ENCODE measurements at places on chromosomes 2 and 18. TPM values are rescaled to one million over a fixed set of nuclear protein-coding genes. Genes with fewer than 3 reads are reported as not detected.

The PTPRM gene
- total RNA-seq, result 160 TPM

DNA sequence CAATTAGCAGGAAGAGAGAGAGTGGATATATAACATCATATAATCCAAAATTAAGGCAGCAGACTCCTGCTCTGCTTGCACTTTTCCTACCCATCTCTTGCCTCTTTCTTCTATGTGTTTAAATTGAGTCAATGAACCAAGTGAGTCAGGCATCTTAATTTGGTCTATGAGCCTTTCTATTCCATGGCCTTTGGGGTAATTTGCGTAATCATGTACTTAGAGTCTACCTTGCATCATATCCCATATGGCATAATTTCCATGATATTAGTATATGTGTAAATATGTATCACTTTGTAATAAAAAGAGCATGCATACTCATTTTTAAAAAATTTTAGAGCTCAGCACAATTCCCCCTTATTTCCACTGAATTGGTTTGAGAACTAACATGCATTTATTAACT lies 555.2 kb downstream of the STK39 start:
- H3K27ac ChIP-seq, result no peak overlapping the region
- no peaks in the 10 kb centered on the region for H3K4me1 ChIP-seq

DNA sequence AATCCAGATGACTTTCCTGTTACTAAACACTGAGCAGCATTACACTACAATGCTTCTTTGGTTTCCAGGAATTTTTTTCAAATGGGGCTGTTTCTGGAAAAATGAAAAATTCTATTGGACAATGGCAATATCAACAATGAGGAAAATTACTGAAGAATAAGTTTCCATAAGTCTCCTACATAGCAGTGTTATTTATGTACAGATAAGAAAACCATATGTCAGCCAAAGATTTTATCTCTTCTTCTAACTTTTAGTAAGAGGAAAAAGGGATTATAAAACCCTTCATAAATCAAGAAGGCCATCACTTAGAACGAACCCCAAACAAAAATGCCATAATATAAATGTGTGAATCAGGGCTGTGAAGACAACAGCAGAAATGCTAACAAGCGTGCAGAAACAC lies 31.6 kb upstream of the NOSTRIN start:
- no peaks in the 10 kb centered on the region for H3K27me3 ChIP-seq
- no peak overlapping the region for H3K4me3 ChIP-seq
- H3K36me3 ChIP-seq, result peaks cover 8% of the 10 kb centered on the region

DNA sequence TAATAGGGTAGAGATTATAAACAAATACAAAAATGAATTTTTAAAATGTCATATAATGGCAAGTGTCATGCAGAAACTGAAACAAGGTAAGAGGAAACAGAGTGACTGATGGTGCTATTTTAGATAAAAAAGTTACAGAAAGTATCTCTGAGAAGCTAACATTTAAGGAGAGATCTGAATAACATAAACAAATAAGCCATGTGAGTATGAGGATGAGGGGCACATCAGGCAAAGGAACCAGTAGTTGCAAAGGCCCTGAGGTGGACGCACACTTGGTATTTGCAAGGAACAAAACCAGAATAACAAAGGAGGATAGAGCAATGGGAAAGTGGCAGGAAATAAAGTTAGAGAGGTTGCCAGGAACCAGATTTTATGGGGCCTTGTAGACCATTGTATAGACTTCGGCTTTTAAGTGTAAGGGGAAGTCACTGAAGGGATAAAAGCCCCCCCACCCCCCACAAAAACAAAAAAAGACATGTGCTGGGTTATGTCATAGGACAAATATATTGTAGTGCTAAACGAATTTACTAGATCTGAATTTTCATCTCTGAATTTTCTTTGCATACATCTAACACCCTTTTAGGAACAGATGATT lies 159.2 kb downstream of the DTNB start:
- H3K36me3 ChIP-seq, result no peaks in the 10 kb centered on the region
- no peak overlapping the region for H3K4me3 ChIP-seq
- no peak overlapping the region for H3K27ac ChIP-seq
- no peak for DNase-seq

The GKN2 gene
- not detected for total RNA-seq

DNA sequence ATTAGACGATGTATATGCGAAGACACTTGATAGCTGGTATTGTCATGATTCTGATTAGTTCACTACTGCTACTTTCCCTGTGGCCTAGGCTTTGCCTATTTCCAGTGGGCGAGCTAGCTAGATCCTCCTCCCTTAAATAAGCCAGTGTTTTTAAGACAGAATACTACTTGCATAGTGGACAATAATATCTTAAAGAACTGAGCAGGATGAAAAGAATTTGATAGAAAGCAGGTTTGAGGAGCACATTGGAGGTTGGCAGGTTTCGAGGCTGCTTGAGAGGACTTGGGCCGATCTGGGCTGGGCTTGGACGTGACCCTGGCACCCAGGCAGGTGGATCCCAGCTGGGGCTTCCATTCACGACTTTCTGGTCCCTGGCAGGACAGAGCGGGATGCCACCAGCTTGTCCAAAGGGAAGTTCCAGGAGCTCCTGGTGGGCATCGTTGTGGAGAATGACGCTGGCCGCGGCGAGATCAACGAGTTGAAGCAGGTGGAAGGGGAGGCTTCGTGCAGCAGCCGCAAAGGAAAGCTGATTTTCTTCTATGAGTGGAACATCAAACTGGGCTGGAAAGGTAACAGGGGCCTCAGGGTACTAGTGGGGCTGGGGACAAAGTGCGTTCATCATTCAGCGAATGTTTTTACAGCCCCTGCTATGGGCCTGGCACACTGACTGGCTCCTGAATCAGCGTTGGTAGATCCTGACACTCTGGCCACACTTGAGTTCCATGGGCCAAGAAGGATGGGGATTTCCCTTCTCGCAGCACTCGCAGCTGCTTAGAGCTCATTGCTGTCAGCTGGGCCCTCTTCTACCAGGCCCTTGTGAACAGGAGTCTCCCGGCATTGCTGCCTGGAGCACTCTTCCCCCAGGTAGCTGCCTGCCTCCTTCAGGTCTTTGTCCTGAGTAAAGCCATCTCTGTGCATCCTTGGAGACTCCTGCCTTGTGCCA lies 16.9 kb downstream of the C2orf74 start:
- H3K36me3 ChIP-seq, result peaks cover 35% of the 10 kb centered on the region
- no peak for DNase-seq
- H3K27me3 ChIP-seq, result no peaks in the 10 kb centered on the region
- no peak overlapping the region for H3K27ac ChIP-seq
- peak overlapping the region; percentile 71 for H3K4me3 ChIP-seq
- peaks cover 37% of the 10 kb centered on the region for H3K4me1 ChIP-seq

The SLC25A52 gene
- 0.22 TPM for total RNA-seq

- no peak overlapping the region for H3K27ac ChIP-seq
- no peaks in the 10 kb centered on the region for H3K36me3 ChIP-seq
- DNase-seq, result no peak
Observed at GRCh38 chr2:105224444-105224843, 17.1 kb upstream of the GPR45 start.

DNA sequence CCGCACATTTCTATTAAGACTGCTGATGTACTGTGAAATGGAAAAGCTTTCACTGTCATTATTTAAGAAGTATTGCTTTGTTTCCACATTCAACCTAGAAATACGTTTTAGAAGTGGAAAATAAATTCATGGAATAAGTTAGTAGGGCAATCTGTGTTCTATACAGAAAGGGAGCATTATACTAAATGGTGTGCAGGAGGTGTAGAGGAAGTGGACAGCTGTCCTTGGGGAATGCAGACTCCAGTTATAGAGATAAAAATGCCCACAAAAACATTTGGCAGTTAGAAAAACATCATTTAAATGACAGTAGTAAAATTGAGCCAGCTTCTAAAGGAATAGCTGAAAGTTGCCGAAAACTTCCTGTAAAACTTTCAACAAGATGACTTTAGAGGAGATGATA lies 46.8 kb downstream of the PIK3C3 start:
- no peak overlapping the region for H3K27ac ChIP-seq
- no peaks in the 10 kb centered on the region for H3K4me1 ChIP-seq
- no peak overlapping the region for H3K4me3 ChIP-seq
- no peak for DNase-seq
- no peaks in the 10 kb centered on the region for H3K27me3 ChIP-seq

DNA sequence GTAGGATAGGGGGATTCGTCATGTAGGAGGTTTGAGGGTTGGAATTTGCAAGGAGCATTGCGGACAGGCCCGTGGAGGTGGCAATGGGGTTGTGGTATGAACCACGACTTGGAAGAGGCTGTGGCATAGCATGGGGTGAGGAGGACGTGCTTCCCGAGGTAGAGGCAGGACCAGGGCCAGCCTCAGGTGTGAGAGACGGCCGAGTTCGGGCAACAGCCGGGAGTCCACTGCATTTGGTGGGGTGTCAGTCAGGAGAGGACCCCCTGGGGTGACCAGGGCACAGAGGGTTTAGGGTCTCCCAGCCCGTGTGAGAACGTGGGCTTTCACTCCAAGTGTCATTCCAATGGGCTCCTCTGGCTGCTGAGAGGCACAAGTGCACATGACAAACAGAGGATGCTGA lies 339.0 kb downstream of the EIPR1 start:
- H3K36me3 ChIP-seq, result no peaks in the 10 kb centered on the region
- H3K27ac ChIP-seq, result no peak overlapping the region
- DNase-seq, result no peak
- H3K4me1 ChIP-seq, result peaks cover 25% of the 10 kb centered on the region
- H3K4me3 ChIP-seq, result no peak overlapping the region

DNA sequence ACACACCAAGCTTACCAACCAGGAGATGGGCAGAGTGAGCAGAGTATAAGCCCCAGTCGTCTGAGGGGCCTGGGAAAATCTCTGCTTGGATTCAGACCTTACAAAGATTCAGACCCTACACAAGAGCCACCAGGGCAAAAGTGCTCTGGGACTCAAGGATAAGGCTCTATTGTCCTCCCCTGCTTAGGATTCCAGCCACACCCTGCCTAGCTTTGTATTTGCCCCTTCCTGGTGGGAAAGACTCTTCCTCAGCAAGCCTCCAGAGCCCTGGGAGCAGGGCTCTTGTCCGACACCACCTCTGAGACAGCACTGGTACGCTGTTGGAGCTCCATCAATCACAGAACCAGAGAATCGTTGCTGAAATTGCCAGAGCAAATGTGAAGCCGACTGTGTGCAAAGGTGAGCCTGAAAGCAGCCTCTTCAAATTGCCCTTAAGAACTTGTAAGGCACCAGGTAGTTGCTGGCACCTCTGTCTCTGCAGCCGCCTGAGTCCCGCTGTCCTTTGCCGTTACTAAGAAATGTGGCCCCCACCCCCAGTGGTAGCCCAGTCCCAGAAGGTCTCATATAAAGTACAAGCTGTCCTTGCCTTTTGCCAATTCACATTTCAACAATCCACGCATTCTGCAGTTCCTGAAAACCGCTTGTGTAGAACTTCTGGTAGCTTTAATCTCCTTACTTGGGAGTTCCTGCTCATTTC lies 148.7 kb downstream of the CTIF start:
- DNase-seq, result no peak
- peaks cover 32% of the 10 kb centered on the region for H3K36me3 ChIP-seq

- H3K27me3 ChIP-seq, result no peaks in the 10 kb centered on the region
- H3K27ac ChIP-seq, result no peak overlapping the region
- H3K36me3 ChIP-seq, result no peaks in the 10 kb centered on the region
- no peak overlapping the region for H3K4me3 ChIP-seq
Observed at GRCh38 chr2:207137596-207138337, 28.0 kb downstream of the KLF7 start.

DNA sequence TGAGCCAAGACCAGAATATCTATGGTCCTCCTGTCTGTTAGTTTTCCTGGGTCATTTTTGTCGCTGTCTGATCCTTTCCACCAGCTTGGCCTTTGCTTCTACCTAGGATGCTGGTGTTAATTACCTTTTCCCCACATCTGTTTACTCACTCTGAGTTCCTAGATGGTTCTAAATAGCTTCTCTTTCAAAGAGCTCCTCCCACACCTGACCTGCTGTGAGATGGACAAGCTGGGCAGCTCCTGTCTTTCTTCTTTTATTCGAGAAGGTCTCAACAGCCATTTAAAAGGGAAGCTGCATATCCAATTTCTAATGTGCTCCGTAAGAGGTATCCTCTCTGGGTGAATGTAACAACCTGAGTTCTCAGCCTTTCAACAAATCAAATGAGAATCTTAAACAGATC lies 156.2 kb downstream of the HRH4 start:
- H3K36me3 ChIP-seq, result no peaks in the 10 kb centered on the region
- DNase-seq, result no peak
- H3K27ac ChIP-seq, result no peak overlapping the region
- no peaks in the 10 kb centered on the region for H3K27me3 ChIP-seq
- no peaks in the 10 kb centered on the region for H3K4me1 ChIP-seq
- H3K4me3 ChIP-seq, result no peak overlapping the region

The DPP10 gene
- 83.0 TPM for total RNA-seq

The CD226 gene
- 2.2 TPM for total RNA-seq

GRCh38 chr2:70923378-70924015 lies 12.2 kb upstream of the ATP6V1B1 start:
- H3K4me3 ChIP-seq, result no peak overlapping the region
- H3K27ac ChIP-seq, result no peak overlapping the region
- H3K27me3 ChIP-seq, result peaks cover 4% of the 10 kb centered on the region
- H3K36me3 ChIP-seq, result no peaks in the 10 kb centered on the region
- peaks cover 7% of the 10 kb centered on the region for H3K4me1 ChIP-seq

DNA sequence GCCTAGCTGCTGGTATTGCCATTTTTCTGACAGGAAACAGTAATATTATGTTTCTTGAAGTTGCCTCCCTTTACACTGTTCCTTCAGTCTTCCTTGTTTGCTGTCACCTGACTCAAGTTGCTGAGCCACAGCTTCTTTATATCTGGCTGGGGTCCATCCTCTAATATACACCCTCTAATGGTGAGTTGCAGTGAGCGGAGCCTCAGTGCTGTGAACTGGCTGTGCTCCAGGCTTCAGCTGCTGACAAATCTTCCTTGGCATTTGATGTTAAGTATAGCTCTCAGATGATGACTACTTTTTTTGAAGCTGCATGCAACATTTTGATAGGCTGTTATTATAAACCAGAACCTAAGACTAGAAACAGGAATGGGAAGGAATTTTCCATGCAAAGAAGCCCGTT lies 366.7 kb downstream of the NUP35 start:
- H3K4me1 ChIP-seq, result no peaks in the 10 kb centered on the region
- no peak overlapping the region for H3K4me3 ChIP-seq
- no peaks in the 10 kb centered on the region for H3K27me3 ChIP-seq
- H3K27ac ChIP-seq, result no peak overlapping the region
- H3K36me3 ChIP-seq, result no peaks in the 10 kb centered on the region

- no peak overlapping the region for H3K27ac ChIP-seq
- H3K36me3 ChIP-seq, result peaks cover 60% of the 10 kb centered on the region
- DNase-seq, result no peak
- no peak overlapping the region for H3K4me3 ChIP-seq
- no peaks in the 10 kb centered on the region for H3K27me3 ChIP-seq
Observed at GRCh38 chr2:24819442-24820174, 26.4 kb downstream of the CENPO start.

Measured in spinal cord (tissue), 10 donors.